Stimulated activated CD4-positive, alpha-beta T cell treated with anti-CD3 and anti-CD28 coated beads, Interleukin-12 subunit alpha, Interleukin-12 subunit beta, amount 100 ng/mL, for 48 hours (primary cell): ENCODE measurements at places on chromosomes 7 and 10.

DNA sequence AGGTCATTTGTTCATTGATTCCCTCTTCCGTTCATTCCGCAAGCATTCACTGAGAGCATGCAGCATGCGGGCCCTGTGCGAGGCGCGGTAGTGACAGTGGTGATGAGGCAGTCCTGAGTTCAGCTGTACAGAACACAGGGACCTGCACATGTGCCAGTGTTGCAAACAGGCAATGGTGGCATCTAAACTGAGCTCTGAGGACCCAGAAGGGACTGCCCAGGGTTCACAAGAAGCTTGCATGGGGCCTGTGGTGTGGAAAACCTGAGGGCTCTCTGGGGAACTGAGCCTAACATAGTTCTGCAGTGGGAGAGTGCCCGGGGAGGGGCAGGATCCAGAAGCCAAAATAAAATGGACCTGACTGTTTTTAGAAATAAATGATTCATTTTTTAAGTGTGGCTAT, 13.2 kb downstream of the ZNF488 start:
- no peak for DNase-seq

DNA sequence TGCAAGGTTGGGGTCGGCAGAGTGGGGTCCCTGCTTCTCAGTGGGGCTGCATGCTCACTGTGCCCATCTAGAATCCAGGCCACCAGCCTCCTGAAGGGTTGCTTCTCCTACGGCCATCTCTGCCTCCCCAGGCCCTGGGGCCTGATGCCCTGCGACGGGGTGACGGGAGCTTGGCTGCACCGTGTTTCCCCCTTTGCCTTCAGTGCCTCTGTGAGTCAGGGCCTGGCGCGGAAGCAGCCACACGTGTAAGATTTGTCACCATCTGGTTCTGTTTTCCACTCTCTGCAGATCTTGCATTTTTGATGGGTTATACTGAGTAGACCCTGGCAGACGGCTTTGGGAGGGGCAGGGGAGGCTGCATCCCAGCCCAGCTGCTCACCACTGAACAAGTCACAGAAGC, 7.2 kb downstream of the ADAMTS14 start:
- no peak for DNase-seq

- no peak for DNase-seq
Observed at GRCh38 chr10:20254078-20254477, 437.8 kb downstream of the PLXDC2 start.

- DNase-seq: no peak
Observed at GRCh38 chr10:86443069-86443468, 76.5 kb upstream of the GRID1 start.

- DNase-seq: no peak
Observed at GRCh38 chr7:145169908-145170307, 334.1 kb upstream of the TPK1 start.

- DNase-seq: no peak
Observed at GRCh38 chr10:82289945-82290344, 415.0 kb downstream of the NRG3 start.

DNA sequence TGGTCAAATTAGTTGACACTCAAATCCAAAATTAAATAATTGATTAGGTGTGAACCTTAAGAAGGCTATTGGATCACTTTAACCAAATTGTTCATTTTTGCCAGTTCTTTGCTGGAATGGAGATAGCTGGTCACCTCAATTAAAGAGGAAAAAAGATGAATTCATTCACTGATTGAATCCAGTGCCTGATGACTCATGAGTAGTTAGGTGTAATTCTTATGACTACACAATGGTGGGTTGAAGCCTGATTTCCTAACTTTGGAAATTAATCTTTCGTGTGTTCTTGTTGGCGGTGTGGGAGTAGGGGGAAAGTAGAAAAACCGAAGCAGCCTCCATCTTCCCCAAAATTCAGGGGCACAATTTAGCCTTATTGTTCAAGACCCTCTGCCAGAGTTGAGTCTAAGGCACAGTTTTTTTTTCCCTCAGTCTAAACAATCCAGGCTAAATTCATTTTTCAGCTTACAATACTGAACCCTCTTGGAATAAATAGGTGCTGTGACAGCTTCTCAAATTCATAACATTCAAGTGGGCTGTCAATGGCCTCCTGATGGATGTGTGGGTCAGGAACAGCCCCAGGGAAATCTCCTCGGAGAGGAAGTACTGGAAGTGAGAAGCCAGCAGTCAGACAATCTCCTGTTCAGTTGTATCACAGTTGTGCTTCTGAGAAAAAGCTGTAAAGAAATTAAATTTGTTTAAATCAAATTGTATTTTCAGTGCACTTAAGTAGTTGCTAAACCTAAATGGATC, 356.6 kb downstream of the BBS9 start:
- DNase-seq: no peak

DNA sequence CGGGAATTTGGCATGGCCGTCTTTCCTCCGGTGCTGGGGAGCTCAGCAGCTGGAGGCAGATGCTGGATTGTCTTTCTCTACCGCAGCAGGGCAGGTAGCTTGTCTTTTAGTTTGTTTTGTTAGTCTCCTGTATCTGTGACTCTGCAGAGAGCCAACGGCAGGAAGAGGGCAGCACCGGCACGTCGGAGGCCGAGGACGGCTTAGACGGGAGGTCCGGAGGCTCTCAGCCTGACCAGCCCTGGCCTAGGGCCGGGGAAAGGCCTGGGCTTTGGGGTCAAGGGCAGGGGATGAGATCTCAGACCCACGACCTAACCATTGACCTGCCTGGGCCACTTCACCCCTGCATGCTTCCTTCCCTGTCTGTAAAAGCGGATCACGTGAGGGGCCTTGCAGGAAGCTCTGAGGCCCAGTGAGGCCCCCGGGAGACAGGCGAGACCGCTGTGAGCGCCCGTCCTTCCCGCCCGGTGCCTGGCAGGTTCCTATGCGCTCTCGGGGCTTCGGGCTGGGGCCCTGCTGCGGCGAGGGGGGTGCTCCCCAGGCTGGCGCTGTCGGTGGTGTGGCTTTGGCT, 72.7 kb downstream of the LHPP start:
- DNase-seq: no peak

DNA sequence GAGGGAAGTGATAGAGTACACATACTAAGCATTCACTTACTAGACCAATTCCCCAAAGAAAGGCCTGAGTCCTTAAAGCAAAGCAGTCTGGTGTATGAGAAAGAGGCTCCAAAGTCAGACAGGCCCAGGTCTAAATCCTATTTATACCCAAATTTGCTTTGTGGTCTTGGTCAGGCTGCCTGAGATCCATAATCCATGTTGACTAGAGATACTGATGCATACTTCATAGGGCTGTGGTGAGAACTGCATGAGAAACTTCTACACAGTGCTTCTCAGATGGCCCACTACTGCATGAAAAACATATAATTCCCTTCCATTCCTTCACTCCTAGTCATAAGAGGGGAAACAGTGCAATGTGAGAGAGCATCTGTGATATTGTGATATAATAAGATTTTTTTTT, 81.6 kb upstream of the SP4 start:
- no peak for DNase-seq

DNA sequence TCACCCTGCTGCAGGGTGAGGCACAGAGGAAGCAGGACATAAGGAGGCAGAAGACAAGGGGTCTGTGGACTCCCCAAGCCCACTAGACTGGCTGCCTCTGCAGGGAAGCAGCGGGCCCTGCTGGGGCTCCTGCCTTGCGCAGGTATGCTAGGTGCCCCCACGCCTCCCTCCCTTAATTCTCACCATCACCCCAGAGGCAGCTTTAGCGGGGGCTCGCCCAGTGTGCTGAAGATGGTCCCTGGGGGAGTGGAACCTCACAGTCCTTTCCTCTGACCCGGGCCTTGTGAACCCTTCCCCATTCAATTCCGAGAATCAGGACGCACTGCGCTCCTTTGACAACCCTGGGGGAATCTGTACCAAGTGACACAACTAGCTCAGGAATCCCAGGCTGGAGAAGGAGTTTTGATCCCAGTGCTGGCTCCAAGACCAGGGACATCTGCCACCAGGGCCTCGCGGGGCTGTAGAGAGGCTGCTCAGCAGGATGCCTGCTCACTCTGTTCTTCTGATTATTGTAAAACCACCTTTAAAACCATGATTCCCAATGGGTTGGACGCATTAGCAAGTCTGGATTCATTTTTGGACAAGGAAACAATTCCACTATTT, 468.4 kb downstream of the TCERG1L start:
- no peak for DNase-seq

DNA sequence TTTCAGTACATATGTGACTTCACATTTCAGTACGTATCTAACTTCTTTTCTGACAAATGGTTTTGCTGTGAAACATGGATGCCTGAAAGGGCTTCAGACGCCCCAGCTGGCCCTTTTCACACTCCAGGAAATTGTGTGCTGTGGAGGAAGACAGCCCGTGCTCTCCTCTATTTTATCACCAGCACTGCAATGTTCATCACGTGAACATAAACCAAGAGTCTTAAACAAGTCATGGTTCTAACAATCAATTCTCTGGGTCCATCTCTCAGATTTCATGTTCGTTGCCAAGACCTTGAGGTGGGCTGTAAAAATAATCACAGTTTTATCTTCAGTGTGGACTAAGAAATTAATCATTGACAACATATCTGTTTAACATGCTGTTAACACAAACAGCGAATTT, 141.2 kb downstream of the WDR37 start:
- no peak for DNase-seq
